Pons (tissue), 1 donor: ENCODE measurements at places on chromosomes 13 and 19.
A peak's percentile ranks its signal among the peaks of the same experiment; 100 is the strongest.

- DNase-seq = peak; percentile 30
Measured at GRCh38 chr13:40789275-40790153, at the start of gene SLC25A15. Gene SLC25A15, plus strand, starts transcription at chr13:40789611. Its CDS starts 3,616 bp downstream, at chr13:40793227.

GRCh38 chr19:49418511-49418910 lies 4.7 kb downstream of the PTH2 start:
- DNase-seq = no peak

DNA sequence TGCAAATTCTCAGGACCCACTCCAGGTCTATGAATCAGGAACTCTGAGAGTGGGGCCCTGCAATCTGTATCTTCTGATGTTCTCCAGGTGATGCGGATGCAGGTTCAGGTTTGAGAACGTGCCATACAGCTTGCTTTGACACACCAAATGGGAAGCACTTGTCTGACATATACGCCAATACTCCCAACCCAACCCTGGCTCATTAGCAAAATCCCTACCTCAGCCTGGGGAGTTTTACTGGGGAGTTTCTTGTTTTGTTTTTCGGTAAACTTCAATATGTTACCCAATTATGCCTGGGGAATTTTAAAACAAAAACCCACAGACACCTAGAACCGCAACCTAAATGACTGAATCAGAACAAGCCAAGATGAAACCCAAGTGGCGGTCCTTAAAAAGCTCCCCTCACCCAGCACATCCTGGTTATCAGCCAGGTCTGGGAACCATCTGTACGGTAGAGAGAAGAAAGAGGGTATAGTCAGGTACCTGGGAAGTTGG lies 41.2 kb downstream of the ABCC4 start:
- DNase-seq = no peak

- no peak for DNase-seq
Measured at GRCh38 chr13:33745370-33746324, 72.3 kb upstream of the RFC3 start.

GRCh38 chr13:21670883-21671619 lies at the start of gene FGF9:
Gene FGF9, plus strand, starts transcription at chr13:21671073. Its CDS starts 840 bp downstream, at chr13:21671913.
- peak; percentile 53 for DNase-seq

DNA sequence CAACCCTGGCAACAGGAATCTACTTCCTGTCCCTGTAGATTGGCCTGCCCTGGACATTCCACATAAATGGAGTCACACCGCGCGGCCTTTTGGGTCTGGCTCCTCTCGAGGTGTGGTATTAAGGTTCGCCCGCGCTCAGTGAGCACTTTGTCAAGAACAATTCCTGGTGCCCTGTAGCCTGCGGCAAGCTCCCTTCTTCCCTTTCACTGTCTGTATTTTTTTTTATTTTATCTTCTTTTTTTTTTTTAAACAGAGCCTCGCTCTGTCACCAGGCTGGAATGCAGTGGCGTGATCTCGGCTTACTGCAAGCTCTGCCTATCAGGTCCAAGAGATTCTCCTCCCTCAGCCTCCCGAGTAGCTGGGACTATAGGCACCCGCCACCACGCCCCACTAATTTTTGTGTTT lies 28.3 kb downstream of the PEX11G start:
- no peak for DNase-seq

- DNase-seq = no peak
Measured at GRCh38 chr13:23753458-23753857, 135.7 kb downstream of the MIPEP start.

GRCh38 chr13:111304603-111305289 lies 15.7 kb upstream of the TEX29 start:
- DNase-seq = no peak

GRCh38 chr13:43129511-43130110 lies 106.2 kb downstream of the DNAJC15 start:
- DNase-seq = no peak

DNA sequence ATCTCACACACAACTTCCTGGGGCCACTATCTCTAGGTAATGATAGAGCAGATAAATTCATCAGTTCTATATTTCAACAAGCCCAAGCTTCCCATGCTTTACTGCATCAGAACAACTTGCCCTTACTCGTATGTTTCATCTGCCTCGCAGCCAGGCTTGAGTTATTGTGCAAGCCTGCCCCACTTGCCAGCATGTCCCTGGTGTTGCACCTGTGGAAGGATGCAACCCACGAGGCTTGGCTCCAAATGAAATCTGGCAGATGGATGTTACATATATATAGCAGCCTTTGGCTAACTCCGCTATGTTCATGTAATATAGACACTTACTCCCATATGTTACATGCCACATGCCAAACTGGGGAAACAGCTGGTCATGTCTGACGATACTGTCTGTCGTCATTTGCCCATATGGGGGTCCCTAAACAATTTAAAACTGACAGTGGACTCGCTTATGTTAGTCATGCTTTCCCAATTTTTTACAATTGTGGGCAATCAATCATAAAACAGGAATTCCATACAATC lies 6.2 kb downstream of the ERVK3-1 start:
- no peak for DNase-seq

GRCh38 chr13:66689628-66690027 lies 540.5 kb downstream of the PCDH9 start:
- DNase-seq = peak; percentile 87

GRCh38 chr13:106573868-106574267 lies 5.9 kb upstream of the ARGLU1 start:
- DNase-seq = no peak

- DNase-seq = no peak
Measured at GRCh38 chr13:112592647-112593046, 4.7 kb upstream of the TUBGCP3 start.

DNA sequence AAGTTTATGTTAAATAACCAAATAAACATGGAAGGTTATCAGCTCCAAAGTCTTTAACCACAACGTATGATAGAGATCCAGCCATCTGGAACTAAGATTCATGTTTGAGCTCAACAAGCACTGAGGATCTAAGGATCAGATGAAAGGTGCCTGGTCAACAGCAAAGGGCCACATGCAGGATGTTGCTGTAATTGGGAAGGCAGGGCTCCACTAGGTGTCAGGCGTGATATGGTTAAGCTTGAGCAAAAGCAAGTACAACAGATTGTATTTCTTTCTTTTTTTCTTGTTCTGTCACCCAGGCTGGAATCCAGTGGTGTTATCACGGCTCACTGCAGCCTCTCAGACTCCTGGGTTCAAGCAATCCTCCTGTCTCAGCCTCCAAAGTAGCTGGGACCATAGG lies 12.0 kb downstream of the EBPL start:
- DNase-seq = no peak

DNA sequence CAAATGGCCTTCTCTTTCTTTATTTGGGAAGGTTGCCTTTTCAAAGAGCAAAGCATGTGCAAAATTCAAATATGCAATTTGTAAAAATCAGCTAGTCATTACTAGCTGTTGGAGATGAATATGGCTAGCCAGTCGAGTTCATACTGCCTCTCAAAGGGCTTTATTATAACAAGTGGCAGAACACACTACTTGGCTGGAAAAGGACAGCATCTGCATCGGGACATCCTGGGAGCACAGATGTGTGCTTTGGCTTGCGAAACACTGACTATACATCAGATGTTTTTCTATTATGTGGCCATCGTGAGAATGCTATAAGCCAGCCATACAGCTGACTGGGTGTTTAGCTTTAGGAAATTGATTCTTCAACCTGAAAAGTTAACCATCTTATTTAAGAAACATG lies 424.2 kb downstream of the KCTD12 start:
- no peak for DNase-seq

GRCh38 chr19:54502518-54503048 lies at the start of gene LAIR2:
Gene LAIR2, plus strand, starts transcription at chr19:54502831. Its CDS starts 88 bp downstream, at chr19:54502919.
- DNase-seq = no peak

DNA sequence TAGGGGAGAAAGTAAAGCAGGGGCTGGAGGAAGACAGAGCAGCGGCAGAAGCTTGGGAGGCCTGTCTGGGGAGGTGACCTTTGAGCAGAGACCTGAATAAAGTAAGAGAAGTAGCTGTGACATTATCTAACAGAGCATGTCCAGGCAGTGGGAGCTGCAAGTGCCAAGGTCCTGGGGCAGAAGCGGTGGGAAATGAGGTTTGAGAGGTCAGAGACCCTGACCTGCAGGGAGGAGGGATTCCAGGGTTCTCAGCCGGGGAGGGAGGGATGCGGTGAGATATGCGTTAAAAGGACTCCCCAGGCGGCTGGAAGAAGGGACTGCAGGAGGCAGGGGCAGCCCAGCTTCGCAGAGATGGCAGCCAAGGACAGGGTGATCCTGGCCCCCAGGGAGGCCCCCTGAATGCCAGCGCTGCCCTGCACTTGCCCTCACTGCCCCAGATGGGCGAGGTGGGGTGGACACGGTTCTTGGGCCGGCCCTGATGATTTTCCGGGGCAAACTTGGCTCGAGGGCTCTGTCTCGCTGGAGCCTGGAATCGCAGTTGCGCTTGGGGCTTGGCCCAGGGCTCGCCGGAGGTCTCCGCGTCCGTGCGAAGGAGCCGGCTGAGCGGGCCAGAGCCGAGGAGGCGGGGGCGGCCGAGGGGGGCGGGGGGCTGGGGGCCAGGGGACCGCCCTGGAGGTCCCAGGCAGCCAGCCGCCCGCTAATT lies 3.2 kb downstream of the CRLF1 start:
- DNase-seq = no peak

DNA sequence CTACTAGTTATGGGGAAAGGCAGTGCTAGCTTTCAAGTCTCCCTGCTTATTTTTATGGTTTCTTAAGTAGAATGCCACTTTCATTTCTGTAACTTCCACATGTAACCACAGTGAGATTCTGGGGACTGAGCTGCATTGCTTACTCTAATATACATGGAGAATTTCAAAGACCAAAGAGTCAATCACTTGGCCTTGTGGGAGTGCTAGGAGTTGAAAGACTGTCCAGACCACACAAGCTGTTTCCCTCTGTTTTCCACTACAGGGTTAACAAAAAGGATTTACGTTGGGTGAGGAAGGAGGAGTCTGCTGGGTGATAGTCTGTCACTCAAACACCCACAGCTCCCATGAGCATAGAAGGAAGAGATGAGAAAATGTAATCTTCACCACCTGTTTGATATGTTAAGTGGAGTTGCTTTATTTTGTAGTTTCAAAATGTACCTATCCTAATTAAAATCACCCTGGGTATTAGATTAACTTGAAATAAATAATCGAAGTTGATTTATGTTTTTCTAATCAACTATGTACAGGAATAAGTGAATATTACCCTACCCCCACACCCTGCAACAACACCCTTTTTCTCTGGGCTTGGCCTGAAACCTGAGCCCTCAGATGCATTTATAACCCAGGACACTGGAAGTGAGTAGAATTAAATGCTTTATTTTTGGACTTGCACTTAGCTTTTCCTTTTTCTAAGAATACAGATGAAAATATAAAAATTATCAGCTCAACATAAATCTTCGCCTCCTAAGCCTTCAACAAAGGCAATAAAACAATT lies 225.8 kb upstream of the SLC10A2 start:
- DNase-seq = no peak

DNA sequence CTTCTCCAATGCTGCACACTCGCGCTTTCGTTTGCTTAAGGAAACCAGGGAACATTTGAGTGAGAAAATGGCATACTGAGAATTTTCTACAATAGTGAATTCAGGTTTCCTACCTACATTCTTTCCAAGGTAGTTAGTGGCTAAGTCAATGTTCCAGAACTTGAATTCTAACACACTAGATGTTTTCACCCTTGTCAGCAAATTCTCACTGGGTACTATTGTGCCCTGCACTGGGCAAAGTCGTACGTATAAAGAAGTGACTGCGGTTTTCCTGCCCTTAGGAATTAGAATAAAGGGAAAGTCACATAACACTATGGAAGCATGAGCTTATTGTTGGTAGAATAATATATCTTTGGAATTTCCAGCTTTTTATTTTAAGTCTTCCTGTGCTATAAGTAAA lies 119.2 kb upstream of the TNFSF11 start:
- no peak for DNase-seq

- DNase-seq = peak; percentile 59
Measured at GRCh38 chr13:102846261-102847015, 606 bp downstream of the ERCC5 start.

- no peak for DNase-seq
Measured at GRCh38 chr19:2045501-2046045, 5.5 kb downstream of the MKNK2 start.

DNA sequence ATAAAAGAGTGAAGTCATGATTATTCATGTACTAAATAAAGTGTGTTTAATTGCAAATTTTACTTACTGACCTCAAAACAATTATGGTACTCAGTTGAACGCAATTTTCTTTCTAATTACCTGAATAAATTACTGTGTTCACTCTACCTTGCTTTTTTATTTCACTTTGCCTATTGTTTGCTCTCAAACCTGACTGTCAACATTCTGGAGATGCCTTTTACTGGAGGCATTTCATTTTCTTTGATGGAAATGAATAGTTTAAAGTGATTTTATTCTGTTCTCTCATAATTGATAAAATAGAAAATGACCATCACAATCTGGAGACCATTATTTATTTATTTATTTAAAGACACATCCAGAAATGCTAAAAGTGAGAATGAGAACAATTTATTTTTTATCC lies 811.5 kb upstream of the ATXN8OS start:
- DNase-seq = no peak

GRCh38 chr19:15562145-15562544 lies 52.9 kb upstream of the CYP4F8 start:
- DNase-seq = no peak

DNA sequence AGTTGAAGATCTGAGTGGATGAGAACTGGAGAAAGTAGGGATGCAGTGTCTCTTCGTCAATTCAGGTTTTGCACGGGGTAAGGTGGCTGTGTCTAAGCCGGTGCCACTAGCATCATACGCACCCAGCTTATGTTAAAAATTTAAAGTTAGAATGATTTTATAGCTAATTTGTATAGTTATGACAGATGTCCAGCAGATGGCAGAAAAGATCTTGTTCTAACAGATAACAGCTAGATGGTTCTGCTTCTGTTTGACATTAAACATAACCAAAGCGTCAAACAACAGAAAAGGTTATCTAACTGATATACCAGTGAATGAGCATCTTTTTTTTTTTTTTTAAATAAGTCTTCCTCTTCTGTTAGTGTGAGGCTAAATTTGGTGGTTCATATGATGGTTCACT lies 18.8 kb upstream of the EDDM13 start:
- DNase-seq = peak; percentile 80

- DNase-seq = peak; percentile 18
Measured at GRCh38 chr19:1473085-1473851, 5.7 kb downstream of the C19orf25 start.
